ENCODE measurements at places on chromosomes 16 and 17. TPM values are rescaled to one million over a fixed set of nuclear protein-coding genes. Genes with fewer than 3 reads are reported as not detected.

Gene CCL14
- 53.7 TPM for polyA plus RNA-seq

Gene TBX6
- polyA plus RNA-seq: 2.3 TPM

Gene KRTAP1-1
- polyA plus RNA-seq: not detected

Gene PDF
- 4.6 TPM for polyA plus RNA-seq

Gene FBXW10
- 0.23 TPM for polyA plus RNA-seq

Gene CHST5
- 0.16 TPM for polyA plus RNA-seq

Gene MYH1
- 0.09 TPM for polyA plus RNA-seq

Gene ZNF652
- polyA plus RNA-seq: 18.6 TPM

Gene ST6GALNAC1
- 1.5 TPM for polyA plus RNA-seq

Gene SLC16A5
- polyA plus RNA-seq: 7.8 TPM

Gene CD300A
- 2.0 TPM for polyA plus RNA-seq

Gene WNT9B
- polyA plus RNA-seq: not detected

Gene DNAI2
- 0.11 TPM for polyA plus RNA-seq

Gene HEXIM2
- 10.9 TPM for polyA plus RNA-seq

Gene OR1F1
- not detected for polyA plus RNA-seq

Gene LGALS9
- polyA plus RNA-seq: 29.8 TPM

Measured in pancreas (tissue), 10 donors.